ENCODE measurements at places on chromosomes 16 and 17. TPM values are rescaled to one million over a fixed set of nuclear protein-coding genes. Genes with fewer than 3 reads are reported as not detected.

The AIPL1 gene
- not detected for total RNA-seq

The KCNJ18 gene
- total RNA-seq: not detected

The MMP28 gene
- total RNA-seq: 12.9 TPM

The MYH3 gene
- total RNA-seq: 1.3 TPM

The AANAT gene
- total RNA-seq: not detected

The CACNG1 gene
- total RNA-seq: 0.51 TPM

The ZNF624 gene
- 1.9 TPM for total RNA-seq

The XYLT1 gene
- 12.1 TPM for total RNA-seq

The KRTAP4-5 gene
- not detected for total RNA-seq

The PRR35 gene
- total RNA-seq: not detected

The KCNH6 gene
- not detected for total RNA-seq

The SPNS2 gene
- 8.5 TPM for total RNA-seq

The KRTAP2-3 gene
- total RNA-seq: not detected

The SLC47A2 gene
- total RNA-seq: not detected

The TNP2 gene
- not detected for total RNA-seq

The CORO1A gene
- 4.2 TPM for total RNA-seq

The LGALS9C gene
- total RNA-seq: not detected

The KCNAB3 gene
- not detected for total RNA-seq

The SOST gene
- not detected for total RNA-seq

The CD7 gene
- total RNA-seq: 4.0 TPM

The ABI3 gene
- 2.3 TPM for total RNA-seq

The PLCG2 gene
- total RNA-seq: under 0.01 TPM
